ENCODE measurements at places on chromosomes 7 and 10.

- peak; percentile 78 for DNase-seq
Measured at GRCh38 chr10:44389150-44389549, 4.3 kb upstream of the CXCL12 start.

DNA sequence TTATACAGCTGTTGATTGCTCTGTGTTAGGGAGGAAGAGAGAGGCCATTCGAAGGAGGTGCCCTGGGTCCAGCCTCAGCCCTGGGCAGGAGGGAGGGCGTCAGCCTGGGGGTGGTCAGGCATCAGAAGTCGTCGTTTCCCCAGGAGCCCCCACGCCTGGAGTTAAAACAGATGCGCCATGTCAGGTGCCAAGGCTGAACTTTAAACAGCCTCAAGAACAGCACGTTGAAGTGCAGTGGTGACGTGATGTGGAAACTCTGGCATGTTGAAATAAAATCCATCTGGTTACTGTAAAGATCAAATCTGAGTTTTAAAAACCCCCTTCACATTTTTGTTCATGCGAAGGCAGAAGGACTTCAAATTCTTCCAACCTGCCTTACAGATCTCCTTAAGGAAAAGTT, 128.4 kb upstream of the PPP2R2D start:
- no peak for DNase-seq

DNA sequence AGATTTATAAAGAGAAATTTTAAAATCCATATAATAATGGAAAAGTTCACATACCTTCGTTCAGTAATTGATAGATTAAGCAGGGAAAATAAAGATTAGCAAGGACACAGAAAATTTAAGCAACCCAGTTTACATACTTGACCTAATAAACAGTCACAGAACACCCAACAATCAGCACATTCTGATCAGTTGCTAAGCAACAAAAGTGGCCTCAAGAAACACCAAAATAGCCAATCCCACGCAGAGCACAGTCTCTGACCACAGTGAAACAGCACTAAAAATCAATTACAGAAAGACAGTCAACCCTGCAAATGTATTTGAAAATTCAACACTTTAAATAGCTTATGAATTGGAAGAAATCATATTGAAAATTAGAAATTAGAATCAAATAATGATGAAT, 39.3 kb upstream of the DRGX start:
- no peak for DNase-seq

DNA sequence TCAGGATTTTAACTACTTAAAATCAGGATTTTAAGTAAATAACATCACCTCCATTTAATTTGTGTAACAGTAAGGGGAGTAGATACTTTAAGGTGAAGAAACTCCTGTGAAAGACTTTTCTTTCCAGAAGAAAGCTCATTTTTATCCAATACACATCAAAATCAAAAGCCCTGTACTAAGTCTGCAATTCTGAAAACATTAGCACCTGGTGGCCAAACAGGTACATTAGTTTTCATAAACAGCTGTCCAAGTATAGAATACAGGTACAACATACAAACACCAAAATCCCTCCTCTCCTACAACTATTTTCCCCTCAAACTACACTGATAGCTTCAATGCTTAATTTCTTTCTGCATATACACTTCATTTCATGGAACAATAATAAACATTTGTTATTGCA, 22.9 kb downstream of the FAM3C start:
- no peak for DNase-seq

DNA sequence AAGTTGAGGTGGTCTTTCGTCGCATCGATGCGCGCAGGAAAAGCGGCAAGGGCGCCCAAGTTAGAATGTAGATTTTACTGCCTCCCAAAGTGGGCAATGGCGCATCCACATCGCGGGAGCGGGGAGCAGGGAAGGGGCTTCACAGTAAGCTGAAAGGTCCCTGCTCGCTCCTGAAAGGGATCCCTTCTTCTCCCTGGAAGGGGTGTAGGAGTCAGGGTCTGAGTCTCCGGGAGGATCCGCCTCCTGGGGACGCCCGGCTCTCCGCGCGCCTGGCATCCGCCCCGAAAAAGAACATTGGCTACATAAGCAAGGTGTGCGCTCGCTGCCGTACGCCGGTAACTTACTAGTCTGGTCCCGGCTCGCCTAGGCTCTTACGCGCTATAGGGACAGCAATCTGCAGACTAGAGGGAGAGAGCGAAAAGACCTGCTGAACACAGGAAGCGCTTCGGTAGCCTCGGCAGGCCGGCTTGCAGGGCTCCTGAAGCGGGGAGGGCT, 804 bp downstream of the UNC5B start:
- peak; percentile 26 for DNase-seq

DNA sequence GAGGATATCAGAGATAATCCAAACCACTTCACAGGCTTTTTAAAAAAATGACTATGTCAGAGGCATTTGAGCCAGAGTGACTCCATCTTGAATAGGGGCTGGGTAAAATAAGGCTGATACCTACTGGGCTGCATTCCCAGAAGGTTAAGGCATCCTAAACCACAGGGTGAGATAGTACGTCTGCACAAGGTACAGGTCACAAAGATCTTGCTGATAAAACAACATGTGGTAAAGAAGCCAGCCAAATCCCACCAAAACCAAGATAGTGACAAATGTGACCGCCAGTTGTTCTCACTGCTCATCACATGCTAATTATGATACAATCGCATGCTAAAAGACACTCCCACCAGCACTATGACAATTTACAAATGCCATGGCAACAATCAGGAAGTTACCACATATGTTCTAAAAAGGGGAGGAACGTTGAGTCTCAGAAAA, 177.5 kb downstream of the RAPGEF5 start:
- no peak for DNase-seq
